Lung (tissue), 17 donors: ENCODE measurements at places on chromosomes 1 and 21.
A peak's percentile ranks its signal among the peaks of the same experiment; 100 is the strongest.

DNA sequence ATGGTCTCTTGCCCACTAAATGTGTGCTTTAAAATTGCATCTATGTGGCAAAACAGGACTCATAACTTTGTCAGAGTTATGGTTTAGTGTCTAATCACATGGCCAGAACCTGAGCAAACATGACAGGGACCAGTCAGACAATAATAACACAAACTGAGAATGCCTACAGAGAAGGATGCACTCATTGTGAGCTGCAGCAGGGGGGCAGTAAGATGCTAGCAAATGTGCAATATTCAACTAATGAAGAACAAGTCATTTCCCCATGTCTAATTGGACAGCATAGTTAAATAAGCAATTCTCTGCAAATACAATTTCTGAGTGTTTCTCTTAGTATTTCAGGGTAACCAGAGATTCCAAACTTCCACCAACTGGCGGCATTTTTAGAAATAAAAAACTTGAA, 30.8 kb downstream of the SPAG17 start:
- DNase-seq = peak; percentile 40

DNA sequence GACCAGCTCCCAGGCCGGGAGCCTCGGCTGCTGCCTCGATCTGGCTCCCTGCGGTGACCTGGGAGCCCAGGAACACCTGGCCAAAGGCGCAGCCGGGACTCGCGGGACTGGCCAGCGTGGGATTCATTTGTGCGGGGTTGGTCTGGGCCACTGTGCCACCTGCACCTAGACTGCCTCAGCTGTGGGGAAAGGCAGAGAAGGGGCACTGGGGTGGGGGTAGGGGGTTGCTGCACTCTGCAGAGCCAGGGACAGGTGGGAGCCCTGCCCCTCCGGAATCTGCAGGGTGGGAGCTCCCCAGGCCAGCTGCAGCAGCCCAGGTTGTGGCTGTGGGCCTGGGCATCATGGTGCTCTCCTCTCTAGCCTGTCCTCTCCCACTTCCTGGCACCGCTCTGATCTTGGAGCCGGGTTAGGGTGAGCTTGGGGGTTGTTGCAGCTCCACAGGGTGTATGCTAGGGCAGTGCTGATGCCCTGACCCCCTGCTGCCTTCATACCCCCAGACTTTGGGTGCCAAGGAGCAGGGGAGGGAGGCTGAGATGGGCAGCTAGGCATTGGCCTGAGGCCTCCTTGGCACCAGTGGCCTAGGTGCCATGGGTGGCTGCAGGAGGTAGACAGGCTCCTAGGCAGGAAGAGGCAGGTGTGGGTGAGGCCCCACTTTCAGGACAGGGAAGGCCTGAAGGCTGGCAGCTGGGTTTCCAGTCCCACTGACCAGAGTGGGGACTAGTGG, 57.5 kb upstream of the ETV3 start:
- DNase-seq = no peak

DNA sequence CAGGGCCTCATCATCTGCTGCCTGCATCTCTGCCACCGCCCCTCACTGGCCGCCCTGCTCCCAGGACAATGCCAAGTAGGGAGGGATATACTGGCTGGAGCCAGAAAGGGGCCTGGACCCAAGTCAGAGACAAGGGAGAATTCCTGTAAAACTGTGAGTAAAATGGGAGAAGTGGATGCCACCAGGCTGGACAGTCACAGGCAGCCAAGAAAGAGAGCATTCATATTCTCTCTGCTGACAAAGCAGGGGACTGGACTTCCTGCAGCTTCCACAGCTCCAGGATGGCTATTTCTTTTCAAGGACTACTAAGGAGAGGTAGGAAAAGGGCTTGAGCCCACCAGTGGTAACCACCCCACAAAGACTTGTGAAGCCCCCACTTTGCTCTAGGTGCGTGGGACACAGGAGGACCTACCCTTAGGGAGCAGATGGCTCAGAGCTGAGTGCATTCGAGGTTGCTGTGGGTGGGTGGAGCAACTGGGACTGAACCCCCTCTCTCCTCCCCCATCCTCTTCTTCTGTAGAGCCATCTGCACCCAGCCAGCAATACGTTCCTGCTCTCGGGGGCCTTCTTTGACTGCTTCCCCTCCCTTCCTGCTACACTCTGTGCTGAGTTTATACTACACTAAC, 57.5 kb downstream of the GLIS1 start:
- no peak for DNase-seq

DNA sequence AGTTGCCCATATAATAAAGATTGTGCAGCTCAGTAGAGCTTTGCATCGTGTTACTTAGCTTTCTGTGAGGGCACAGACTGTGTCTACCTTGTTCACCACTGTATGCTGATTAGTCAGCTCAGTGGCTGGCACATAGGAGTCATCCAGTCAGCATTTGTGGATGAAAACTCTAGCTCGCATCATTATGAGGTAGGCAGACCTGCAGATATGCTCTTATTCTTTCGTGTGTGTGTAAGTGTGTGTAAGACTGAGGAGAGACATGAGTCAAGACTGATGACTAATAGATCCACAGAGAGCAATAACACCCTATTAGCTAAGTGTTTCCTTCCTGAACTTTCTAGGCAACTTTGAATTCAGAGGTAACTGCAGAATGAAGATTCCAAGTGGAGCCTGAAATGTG, 17.1 kb downstream of the TTF2 start:
- no peak for DNase-seq

DNA sequence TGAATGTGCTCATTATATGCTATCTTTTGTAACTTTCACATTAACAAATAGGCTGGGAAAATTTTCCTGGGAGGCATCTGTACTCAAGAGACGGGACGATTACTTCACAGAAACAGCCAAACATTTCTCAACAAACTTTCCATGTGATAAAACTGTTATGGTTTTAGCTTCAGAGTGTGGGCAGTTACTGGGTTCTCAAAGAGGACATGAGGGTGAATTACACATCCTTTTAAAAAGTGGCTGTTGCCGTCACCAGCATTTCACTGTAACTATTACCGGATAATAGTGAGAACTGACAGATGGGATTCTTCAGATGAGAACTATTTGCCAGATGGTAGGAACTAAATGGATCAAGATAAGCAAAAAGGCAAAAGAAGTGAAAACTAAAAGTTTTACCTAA, 109.1 kb downstream of the APP start:
- DNase-seq = no peak

- no peak for DNase-seq
Measured at GRCh38 chr21:39946199-39946598, 79.0 kb downstream of the PCP4 start.

DNA sequence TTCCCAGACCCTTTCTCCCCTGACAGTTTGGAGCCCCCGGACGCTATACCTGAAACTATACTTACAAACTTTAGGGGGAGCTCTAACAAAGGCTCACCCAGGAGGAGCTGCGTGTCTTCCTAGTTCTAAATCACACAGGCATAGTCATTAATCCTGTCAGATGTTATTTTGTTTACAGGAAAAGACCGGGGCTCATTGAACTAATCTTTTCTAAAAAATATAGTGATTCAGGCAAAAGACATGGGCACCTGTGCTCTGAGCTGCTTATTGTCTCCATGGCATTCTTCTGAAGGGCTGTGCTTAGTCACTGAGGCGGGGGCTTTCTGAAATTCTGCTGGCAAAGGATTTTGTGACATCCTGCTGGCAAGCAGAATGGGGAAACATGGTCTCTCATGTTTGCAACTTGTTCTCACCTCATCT, 1577.0 kb downstream of the NCAM2 start:
- no peak for DNase-seq

DNA sequence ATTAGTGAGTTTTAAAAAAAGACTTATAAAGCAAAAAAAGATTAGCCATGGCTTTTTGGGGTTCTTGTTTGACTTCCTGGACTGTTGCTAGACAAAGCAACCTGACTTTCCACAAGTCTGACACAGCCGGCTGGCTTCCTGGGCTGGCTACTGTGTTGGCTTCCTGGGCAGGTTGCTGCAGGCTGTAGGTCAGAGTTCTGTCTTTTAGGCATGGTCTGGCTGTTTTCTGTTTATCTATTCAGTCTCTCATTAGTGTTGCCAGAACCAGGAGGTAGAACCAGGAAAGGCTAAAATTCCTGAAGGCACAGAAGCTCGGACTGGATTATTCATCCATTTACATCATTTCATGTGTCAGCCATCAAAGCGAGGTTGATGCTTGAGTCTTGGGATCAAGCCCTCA, 88.6 kb upstream of the SLC35F3 start:
- DNase-seq = no peak

GRCh38 chr1:193438771-193439170, 252.4 kb upstream of the B3GALT2 start:
- DNase-seq = no peak

- no peak for DNase-seq
Measured at GRCh38 chr1:11450310-11450709, 28.6 kb upstream of the DISP3 start.

- no peak for DNase-seq
Measured at GRCh38 chr1:202765721-202766120, 42.5 kb downstream of the KDM5B start.

- no peak for DNase-seq
Measured at GRCh38 chr1:50742523-50742922, 217.5 kb downstream of the FAF1 start.

DNA sequence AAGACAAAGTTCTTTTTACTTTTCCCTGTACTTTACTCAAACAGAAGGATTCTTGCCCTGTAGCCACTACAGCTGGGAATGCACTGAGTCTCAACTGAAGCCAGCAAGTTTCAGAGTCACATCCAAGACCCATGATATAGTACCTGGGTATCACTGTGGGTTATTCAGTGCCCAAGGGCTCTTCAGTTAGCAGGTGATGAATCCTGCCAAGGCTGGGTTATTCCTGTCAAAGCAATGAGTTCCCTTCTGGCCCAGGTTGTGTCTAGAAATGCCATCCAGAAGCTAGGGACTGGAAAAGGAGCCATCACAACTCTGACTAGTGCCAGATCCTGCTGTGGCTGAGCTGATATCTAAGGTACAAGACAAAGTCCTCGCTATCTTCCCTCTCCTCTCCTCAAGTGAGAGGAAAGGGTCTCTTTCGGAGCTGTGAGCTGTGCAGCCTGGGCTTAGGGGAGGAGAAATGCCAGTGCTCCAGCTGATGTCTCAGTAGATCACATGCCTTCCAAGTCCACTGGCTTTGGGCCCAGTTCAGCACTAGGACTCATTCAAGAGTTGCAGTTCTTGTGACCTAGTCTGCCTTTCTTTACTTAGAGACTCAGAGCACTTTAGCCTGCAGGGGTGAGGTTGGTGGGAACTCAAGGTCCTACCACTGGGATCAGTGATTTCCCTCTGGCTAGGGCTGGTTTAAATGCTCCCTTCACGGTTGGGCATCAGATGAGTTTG, 369.4 kb downstream of the TBX15 start:
- peak; percentile 12 for DNase-seq

- no peak for DNase-seq
Measured at GRCh38 chr1:174975764-174976163, 24.0 kb upstream of the CACYBP start.

DNA sequence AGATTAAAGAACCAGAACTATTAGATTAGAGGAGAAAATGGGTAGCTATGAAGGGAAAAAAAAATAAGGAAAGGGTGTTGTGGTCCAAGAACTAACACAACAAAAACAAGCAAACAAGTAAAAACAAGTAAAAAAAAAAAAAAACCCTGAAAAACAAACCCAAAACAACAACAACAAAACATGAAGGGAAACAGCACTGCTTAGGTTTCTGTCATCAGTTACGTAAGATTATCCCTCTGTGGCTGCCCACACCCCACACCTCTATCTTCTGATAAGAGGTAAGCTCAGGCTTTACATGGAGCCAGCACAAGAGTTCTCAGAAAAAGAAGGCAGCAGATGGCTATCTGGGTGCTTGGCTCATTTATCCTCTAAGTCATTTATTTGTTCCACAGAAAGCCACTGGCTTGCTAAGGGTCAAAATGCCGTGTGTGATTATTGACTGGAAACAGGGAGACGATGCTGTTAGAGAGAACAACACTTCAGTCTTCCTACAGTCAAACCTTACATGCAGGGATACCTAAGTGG, 57.5 kb downstream of the KIAA0319L start:
- no peak for DNase-seq

DNA sequence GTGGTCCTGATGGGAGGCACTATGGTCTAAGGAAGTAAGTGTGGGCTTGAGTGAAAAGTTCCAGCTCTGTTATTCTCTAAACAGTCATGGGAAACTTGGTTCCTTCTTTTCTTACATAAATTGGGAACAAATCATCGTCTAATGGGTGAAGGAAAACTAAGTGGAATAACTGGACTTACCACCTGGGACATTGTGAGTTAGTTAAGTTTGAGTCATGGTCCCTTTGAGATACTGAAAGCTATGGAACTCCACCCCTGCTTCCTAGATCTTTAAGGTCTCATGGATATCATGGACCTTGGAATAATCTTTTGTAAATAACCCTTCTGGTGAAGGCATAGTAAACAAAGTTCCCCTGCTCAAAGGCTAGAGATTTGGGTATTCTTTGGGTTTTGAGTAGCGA, 16.1 kb upstream of the TXLNA start:
- DNase-seq = no peak

GRCh38 chr1:246106342-246106763, 400.7 kb downstream of the SMYD3 start:
- no peak for DNase-seq

- DNase-seq = no peak
Measured at GRCh38 chr1:242525769-242526168, 1.3 kb upstream of the PLD5 start.

DNA sequence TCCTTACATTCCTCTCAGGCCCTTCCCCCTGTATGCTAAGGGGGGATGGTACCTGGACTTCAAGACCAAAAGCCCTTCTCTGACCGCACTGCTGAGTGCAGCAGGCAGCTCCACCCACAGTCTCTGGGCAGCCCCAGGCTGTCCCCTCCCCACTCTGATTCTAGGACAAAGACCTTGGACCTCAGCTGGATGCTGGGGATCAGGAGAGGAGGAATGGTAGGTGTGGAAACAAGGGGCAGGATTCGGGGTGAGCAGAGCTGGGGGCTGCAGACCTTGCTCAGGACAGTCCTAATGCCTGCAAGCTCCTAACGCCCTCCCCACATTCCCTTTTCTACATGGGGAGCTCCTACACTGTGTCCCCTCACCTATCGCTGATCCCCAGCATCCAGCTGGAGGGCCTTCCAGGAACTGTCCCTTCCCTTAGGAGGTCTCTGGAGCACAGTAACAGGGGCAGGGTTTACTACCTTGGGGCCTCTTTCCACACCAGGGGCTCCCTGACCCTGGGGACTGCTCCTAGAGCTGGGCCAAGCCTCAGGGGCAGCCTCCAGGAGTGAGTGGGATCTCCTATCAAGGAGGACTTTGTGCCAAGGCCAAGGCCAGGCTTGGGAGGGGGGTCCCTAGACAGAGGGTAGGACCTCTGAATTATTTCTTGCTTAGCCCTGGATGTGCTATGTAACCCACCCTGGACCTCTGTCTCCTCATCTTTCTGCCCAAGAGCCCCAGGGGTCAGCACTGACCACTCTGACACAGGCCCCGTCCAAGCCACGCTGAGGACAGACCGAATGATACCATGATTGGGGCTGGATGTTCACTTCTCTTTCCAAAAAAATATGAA, 5.6 kb downstream of the CLDN19 start:
- no peak for DNase-seq

- DNase-seq = no peak
Measured at GRCh38 chr1:63848733-63849132, 74.9 kb downstream of the ROR1 start.

- DNase-seq = no peak
Measured at GRCh38 chr1:95660736-95661135, 426.7 kb downstream of the RWDD3 start.

GRCh38 chr1:53348486-53349368, 20.9 kb upstream of the LRP8 start:
- peak; percentile 14 for DNase-seq
